ENCODE measurements at places on chromosomes 2 and 18.

DNA sequence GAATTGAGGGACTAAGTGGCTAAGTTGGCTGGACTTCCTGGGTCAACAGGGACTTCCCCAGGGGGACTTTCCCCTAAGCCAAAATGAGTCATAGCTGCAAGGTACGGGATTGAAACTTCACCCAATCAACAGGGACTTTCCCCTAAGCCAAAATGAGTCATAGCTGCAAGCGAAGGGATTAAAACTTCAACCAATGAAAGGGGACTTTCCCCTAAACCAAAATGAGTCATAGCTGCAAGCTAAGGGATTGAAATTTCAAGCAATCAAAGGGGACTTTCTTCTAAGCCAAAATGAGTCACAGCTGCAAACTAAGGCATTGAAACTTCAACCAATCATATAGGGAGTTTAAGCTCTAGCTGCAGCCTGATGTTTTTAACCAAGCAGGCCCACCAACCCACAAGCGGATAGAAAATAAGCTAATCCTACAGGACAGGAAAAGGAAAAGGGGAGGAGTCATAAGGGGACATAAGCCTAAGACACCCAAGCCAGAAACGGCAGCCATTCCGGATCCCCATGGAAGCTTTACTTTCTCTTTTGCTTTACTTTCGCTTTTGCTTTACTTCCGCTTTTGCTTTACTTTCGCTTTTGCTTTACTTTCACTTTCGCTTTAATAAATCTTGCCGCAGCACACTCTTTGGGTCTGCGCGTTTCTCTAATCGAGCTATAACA is 1375.4 kb upstream of the CELF4 start:
- DNase-seq, result peak; percentile 2

DNA sequence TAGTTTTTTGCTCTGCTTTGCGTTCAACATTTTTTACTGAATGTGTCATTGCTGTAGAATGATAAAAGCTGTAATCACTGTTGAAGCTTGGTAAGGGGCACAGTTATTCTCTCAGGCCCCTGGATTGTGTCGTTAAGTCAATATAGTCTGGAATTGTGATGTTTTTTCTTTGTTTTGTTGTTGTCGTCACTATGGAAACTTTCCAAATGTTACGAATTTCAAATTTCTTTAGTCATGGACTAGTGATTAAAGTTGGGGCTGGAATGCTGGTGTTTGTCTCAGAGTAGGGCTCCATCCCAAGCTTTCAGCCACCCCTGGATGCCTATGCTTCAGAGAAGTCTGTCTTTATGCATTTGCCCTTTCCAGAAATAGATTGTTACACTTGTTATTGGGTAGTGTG is 287.2 kb downstream of the CDH19 start:
- DNase-seq, result no peak

DNA sequence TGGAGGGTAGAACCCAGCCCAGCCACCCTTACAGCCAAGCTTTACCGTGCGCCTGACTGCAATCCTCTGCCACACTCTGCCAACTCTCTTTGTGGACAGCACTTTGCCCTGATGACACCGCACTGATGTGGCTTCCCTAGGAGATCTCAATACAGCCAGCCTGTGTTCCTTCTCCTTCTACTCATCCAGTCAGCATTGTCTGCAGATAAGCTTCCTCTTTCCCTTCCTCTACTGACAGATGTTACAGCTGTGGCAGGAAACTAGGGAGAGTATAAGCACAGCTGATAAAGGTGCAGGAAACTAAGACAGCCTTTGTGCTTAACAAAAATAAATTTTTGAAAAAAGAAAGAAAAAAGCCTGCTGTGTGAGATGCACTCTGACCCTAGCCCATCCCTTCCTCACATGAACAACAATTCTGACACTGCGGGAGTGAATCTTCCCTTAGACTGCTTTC is 25.0 kb downstream of the CEP68 start:
- DNase-seq, result no peak

DNA sequence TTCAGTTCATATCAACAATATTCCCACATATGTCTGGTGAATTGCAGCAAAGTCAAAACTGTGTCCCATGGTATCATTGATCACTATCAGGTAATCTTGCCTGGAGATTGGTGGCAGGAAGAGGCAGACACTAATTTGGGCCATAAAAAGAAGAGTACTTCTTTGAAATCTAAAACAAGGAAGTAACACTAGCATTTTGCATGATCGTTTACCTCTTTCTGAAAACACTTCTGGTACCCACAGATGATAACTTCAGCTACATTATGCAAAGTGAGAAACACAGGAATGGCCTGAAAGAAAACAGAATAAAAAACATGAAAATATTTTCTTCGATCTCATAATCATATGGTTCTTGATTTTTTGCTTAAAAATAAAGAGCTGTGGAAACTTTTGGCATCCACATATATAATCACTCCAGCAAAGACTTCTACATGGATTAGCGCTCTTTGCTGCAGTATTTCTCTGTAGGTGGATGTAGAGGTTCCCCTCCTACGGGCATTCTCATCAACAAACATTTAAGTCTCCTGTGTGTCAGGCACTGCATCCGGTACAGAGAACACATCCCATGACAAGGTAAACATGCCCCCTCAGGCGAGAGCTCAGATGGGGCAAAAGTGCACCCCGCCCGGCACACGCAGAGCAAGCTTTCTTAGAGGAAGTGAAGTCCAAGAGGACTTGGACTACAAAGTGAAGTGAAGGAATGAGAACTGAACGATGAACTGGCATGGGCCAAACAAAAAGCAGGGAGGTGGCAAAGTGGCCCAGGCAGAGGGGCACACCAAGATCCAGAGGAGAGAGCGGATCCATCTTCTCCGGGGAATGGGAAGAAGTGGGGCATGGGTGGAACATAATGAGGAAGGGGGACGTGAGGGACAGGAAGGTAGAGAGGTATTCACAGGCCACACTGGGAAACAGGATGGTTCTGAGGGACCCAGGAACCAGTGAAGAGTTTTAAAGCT is 68.0 kb upstream of the RIOK3 start:
- no peak for DNase-seq

- DNase-seq, result no peak
Observed at GRCh38 chr2:205752296-205752820, 70.1 kb downstream of the NRP2 start.

DNA sequence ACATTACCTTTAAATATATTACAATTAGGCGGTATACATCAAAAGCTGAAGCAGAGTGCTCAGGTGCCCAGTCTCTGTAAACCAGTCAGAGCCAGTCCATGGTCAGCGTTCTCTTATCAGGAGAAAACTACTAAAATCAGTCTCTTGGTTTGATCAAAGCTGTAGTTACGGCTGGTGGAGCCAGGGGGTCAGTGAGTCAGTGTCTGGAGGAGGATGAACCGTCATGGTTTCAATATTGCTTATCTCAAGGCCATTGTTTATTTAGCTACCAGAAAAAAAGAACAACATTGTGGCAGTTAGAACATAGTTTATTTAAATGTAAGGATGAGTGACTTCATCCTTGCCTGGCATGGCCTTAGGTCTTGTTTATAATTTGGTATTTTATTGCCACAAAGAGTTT is 71.3 kb upstream of the NYAP2 start:
- DNase-seq, result no peak

- DNase-seq, result no peak
Observed at GRCh38 chr18:12366379-12366778, 10.6 kb downstream of the AFG3L2 start.

- no peak for DNase-seq
Observed at GRCh38 chr2:145016711-145017110, 496.8 kb upstream of the ZEB2 start.

DNA sequence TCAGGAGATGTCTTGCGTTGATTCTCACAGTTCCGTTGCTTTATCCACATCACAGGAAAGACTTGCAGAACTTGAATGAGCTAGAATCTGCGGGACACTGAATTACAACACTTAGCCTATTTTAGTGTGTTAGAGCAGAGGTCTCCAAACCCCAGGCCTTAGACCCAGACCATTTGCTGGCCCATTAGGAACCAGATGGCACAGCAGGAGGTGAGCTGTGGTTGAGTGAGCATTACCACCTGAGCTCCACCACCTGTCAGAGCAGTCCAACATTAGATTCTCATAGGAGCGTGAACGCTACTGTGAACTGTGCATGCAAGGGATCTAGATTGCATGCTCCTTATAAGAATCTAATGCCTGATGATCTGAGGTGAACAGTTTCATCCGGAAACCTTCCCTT is 3.8 kb downstream of the MRPL30 start:
- no peak for DNase-seq

DNA sequence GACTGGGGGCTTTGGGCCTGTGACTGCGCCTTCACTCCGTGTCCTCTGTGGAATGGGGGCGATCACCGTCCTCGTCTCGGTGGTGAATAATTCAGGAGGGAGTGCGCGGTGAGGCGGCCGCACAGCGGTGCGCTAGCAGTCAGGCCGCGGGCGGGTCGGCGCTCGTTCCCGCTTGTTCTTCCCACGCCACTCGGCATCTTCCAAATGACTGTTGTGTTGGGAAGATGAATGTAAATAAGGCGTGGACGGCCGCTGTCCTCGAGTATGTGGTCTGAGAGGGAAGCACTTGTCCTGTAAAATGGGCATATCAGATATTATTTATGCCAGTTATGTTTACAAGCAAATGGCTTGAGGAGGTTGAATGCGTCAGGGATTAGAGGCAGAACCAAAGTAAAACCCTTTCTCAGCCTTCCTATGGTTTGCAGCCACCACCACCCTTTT is 608 bp upstream of the VPS4B start:
- DNase-seq, result no peak

DNA sequence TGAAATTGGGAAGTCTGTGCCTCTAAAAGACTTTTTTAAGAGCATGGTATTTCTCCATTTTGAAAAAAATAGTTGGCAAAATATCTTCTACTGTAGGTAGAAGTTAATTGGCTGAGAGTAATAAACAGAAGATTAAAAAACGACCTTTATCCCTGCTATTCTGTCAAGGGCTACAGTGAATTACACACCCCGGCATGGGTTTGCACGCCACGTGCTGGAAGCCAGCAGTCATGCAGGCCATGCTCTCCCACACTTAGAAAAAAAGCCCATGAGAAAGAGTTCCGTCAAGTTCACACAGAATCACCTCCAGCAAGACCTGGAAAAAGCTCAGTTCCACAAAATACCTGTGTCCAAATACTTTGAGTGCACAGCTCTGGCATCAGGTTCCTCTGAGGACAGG is 26.8 kb downstream of the FAM110C start:
- no peak for DNase-seq

DNA sequence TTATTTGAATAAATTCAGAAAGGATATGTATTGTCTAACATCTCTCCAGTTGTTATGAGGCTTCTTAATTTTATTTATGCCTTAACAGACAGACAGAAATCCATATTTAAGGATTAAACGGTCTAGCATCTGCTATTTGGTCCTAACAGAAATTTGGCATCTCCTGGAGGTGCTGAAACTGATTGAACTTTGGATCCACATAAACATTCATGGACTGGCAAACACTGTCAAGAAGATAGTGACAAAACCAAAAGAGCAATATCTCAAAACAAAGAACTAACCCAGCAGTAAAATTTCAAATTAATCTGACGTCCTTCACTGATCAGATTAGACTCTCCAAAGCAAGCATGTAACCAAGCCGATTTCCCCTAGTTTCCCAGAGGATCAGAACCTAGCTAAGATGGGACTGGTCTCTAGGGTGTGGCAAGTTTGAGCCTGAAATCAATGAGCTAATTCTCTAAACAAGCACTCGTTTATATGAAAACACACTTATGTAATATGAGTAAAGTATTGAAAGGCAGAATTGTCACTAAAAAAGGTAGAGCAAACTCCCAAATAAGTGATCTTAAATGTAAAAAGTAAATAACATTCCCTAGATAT is 139.5 kb downstream of the NOL4 start:
- no peak for DNase-seq

- DNase-seq, result no peak
Observed at GRCh38 chr2:184416146-184416913, 182.0 kb upstream of the ZNF804A start.

DNA sequence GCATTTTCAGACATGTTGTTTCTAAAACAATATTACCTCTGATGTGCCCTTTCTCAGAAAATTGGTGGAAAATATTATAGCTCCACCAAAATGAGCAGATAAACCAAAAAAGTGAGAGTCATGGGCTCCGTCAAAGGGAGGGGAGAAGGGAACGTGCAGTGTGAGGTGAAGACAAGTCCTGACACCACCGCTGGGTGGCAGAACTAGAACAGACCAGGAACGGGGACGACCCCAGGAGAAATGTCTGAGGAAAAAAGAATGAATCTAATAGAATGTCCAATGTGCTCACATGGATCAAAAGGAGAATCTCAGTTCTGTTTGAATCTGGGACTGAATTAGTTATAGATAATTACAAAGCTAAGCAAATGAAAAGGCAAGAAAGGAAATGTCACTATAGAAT is 22.6 kb upstream of the BCL2 start:
- DNase-seq, result no peak

DNA sequence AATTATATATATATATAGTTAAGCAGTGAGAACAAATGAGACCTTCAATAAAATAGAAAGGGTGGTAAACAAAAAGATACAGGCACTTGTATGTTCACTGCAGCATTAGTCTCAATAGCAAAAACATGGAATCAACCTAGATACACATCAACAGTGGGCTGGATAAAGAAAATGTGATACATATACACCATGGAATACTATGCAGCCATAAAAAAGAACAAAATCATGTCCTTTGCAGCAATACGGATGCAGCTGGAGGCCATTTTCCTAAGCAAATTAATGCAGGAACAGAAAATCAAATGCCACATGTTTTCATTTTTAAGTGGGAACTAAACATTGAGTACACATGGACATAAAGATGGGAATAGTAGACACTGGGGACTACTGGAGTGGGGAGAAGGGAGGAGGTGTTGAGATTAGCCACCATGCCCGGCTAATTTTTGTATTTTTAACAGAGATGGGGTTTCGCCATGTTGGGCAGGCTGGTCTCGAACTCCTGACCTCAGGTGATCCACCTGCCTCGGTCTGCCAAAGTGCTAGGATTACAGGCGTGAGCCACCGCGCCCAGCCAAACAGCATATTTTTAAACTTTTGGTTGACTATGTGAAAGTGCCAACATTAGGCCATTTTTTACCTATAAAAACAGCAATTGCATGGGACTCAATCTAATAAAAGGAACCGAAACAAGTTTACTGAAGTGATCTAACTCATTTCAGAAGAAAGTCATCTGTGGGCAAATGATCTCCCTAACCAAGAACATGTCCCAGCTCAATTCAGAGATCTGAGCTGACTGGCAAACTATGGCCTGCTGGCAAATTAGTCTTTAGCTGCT is 23.7 kb downstream of the ICA1L start:
- DNase-seq, result no peak

- no peak for DNase-seq
Observed at GRCh38 chr18:41850781-41851180, 104.3 kb upstream of the PIK3C3 start.

DNA sequence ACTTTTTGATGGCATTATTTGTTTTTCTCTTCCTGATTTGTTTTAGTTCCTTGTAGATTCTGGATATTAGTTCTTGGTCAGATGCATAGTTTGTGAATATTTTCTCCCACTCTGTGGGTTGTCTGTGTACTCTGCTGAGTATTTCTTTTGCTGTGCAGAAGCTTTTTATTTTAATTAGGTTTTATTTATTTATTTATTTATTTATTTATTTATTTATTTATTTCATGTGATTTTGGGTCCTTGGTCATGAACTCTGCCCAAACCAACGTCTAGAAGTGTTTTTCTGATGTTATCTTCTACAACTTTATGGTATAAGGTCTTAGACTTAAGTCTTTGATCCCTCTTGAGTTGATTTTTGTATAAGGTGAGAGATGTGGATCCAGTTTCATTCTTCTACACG is 292.2 kb downstream of the CDH7 start:
- DNase-seq, result no peak

All from stimulated activated CD8-positive, alpha-beta memory T cell treated with anti-CD3 and anti-CD28 coated beads, Interleukin-7, amount 100 ng/mL, for 1 hour (primary cell).